ENCODE measurements at places on chromosomes 3 and 15.

DNA sequence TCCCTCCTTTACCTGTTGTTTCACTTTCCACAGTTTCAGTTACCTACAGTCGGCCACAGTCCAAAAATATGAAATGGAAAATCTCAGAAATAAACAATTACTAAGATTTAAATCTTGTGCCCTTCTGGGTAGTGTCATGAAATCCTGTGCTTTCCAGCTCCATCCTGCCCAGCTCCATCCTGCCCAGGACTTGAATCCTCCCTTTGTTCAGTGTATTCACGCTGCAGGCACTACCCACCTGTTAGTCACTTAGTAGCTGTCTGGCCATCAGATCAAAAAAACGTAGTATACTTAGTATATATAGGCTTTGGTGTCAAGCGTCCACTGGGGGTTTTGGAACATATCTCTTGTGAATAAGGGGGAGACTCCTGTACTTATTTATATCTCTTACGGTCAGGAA, 329.0 kb upstream of the SEMA6D start:
- DNase-seq = no peak

GRCh38 chr15:78415284-78415683, 22.7 kb upstream of the IREB2 start:
- no peak for DNase-seq

DNA sequence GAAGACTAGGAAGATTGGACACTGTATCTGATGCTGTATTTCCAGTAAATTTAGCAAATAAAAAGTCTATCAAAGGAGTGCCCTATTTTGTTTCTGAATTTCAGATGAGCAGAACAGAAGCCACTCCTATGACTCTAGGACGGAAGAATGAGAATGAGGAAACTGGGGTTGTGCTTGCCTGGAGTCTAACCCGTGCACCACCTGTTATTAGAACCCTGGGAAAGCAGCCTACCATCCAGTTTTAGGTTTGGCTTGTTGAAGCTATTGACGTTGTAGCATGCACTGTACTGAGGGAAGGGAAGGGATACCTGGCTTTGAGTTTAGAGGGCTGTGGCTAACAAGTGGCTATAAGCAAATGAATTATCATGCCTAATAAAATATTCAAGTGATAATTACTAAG, 318.5 kb downstream of the SLC9A9 start:
- DNase-seq = no peak

DNA sequence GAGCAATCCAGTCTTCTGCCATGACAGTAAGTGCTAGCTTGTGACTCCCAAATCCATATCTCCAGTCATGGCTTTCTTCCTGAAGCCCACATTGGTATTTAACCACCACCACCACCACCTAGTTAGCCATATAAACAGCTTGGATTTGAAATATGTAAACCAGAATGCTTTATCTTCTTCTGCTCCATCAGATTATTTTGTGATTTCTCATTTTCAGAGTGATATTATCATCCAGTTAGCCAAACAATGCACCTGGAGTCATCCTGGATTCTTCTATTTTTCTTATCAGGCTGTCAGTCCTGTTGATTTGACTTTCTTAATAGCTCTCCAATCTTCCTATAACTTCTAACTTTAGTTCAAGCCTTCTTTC, 124.3 kb upstream of the PTX3 start:
- DNase-seq = no peak

DNA sequence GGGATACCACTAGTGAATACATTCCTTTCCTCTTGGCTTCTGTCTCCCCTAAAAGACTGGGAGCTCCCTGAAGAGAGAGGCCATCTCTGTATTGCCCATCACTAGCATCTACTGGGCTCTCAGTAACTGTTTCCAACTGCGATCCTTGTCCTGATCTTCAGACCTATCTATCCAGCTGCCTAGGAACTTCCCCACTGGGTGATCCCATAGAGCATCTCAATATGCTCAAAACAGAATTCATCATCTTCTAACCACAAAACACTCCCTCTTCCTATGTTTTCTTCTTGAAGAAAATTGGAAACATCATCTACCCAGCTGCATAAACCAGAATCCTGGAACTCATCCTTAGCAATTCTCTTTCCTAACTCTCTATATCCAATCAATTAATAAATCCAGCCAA, 54.6 kb downstream of the PLD1 start:
- DNase-seq = no peak

DNA sequence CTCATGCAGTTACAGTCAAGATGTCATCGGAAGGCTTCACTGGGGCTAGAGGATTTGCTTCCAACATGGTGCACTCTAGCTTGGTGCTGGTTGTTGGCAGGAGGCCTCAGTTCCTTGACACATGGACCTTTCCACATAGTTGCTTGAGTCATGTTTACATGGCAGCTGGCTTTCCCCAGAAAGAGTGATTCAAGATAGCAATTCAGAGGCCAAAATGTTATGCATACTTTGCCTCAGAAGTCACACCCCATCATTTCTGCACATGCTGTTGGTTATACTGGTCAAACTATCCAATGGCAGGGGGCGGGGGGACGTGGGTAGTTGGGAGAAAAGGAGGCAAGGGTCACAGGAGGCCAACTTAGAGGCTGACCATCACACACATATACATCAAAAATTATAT, 58.7 kb downstream of the FOXB1 start:
- no peak for DNase-seq

- DNase-seq = no peak
Measured at GRCh38 chr3:115415246-115415996, 207.9 kb upstream of the GAP43 start.

GRCh38 chr3:75136100-75136897, 521.8 kb upstream of the CNTN3 start:
- DNase-seq = no peak

GRCh38 chr3:80391573-80391972, 623.8 kb upstream of the ROBO1 start:
- no peak for DNase-seq

GRCh38 chr3:49607796-49608195, 53.5 kb downstream of the BSN start:
- no peak for DNase-seq

DNA sequence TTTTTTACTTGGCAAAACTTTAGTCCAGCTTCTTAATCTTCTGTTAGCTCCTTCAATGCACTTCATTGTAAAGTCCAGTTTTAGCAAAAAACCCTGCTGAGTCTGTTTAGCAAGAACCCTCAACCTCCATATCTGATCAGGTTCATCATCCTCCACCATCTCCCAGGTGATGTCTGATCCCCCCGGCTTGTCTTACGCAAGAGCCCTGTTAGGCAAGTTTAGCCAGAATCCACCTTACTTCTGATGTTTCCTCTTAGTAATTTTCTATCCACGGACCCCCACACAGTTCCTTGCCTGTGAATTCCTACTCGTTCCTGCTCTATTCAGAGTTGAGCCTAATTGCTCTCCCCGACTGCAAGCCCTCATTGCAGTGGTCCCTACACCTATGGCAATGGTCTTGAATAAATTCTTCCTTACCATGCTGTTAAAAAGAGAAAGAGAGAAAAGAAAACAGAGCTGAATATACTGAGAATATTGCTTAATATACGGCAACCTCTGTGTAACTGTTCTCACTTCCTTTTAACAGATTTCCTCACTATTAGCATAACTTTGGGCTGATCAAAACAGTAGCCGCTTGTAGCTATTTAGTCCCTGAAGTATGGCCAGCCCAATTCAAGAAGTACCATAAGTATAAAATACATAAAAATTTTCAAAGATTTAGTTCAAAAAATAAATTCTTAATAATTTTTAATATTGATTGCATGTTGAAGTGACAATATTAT, 78.7 kb upstream of the MME start:
- no peak for DNase-seq

GRCh38 chr3:72033666-72034428, 248.9 kb upstream of the PROK2 start:
- DNase-seq = no peak

GRCh38 chr15:99720533-99720932, 12.7 kb downstream of the LYSMD4 start:
- no peak for DNase-seq

DNA sequence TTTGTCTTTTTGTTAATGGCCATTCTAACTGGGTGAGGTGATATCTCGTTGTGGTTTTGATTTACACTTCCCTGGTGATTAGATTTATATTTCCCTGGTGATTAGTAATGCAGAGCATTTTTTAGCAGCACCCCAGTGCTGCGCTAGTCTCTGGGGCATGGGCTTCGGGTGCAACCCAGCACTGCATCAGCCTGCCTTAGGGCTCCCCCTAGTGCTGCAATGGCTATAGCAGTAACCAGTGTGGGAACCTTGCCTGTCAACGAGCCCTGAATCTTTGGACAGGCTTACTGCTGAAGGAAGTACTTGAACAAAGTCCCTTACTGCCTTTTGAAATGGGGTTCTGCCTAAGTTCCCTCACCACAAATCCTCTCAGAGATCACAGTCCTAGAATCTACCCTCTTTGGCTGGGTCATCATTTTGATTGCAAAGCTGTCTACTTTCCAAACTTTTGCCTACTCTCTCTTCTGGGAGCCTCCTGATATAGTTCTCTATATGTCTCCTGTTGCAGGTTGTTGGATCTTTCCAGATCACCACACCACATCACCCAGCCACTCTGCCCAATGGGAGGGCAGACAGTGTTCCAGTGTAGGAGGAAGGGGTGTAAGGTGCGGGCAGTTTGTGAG, 79.2 kb upstream of the CCNL1 start:
- DNase-seq = no peak

- DNase-seq = no peak
Measured at GRCh38 chr15:64774629-64775493, 528 bp downstream of the RBPMS2 start.

DNA sequence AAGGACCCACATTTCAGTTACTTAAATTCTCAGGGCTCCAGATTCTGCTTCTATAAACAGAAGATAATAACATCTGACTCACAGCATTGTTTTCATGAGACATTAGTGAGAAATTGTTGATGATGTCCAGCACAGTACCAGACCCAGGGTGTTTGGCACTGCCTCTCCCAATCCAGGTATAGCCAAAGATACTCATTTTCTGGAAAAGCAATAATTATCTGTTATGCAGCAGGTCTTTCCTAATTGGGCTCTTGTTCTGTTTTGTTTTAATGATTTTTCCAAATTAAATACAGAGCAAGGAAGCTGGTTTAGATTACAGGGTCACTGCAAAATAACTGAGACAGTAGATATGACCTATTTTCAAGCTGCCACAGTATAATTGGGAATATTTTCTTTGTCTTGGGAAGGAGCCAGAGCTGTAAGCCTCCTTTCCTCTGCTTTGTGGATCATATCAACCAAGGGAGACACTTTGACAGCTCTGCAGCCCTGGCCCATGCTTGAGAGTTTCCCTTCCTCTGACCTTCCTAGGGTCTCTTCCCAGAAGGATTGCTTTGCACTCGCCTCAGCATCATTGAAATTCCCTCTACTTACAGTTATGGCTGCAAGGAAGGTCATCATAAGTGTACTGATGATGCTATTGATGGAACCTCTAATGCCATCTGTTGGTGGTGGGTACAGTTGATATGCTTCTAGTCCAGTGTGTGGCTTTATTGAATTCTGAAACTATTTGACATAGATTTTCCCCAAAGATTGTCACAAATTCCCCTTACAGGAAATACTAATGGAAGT, 522.4 kb upstream of the ADAMTS9 start:
- DNase-seq = no peak

GRCh38 chr15:31338318-31338878, 11.8 kb downstream of the KLF13 start:
- no peak for DNase-seq

- DNase-seq = no peak
Measured at GRCh38 chr3:36843065-36844051, 79.0 kb upstream of the DCLK3 start.

DNA sequence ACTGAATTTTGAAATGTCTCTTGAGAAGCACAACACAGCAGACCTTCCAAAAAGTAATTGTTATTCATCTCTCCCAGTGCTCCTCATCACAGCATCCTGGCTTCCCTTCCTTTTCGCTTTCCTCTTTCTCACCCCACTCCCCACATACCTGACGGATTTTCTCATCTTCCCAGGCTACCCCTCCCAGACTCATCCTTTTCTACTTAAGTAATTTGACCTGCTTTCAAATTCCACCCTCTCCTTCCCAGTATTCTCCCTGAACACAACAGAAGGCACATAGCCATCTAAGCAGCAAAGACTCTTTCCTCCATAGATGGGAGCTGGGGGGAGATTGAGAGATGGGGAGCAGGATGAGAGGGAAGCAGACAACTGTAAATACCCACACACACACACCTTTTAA, 187.1 kb upstream of the STT3B start:
- no peak for DNase-seq

GRCh38 chr15:84799511-84800187, 17.5 kb upstream of the ALPK3 start:
- no peak for DNase-seq

- no peak for DNase-seq
Measured at GRCh38 chr3:5699313-5699712, 511.8 kb downstream of the EDEM1 start.

DNA sequence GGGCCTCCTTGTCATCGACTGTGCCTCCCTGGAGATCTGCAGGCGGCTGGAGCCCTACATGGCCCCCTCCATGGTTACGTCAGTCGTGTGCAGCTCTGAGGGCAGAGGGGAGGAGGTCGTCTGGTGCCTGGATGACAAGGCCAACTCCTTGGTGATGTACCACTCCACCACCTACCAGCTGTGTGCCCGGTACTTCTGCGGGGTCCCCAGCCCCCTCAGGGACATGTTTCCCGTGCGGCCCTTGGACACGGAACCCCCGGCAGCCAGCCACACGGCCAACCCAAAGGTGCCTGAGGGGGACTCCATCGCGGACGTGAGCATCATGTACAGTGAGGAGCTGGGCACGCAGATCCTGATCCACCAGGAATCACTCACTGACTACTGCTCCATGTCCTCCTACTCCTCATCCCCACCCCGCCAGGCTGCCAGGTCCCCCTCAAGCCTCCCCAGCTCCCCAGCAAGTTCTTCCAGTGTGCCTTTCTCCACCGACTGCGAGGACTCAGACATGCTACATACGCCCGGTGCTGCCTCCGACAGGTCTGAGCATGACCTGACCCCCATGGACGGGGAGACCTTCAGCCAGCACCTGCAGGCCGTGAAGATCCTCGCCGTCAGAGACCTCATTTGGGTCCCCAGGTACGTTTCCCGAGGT, 146.5 kb downstream of the LRRK1 start:
- no peak for DNase-seq

All from breast epithelium (tissue), 4 donors.